Right ventricle myocardium superior (tissue), 1 donor: ENCODE measurements at places on chromosomes 3 and 15.

DNA sequence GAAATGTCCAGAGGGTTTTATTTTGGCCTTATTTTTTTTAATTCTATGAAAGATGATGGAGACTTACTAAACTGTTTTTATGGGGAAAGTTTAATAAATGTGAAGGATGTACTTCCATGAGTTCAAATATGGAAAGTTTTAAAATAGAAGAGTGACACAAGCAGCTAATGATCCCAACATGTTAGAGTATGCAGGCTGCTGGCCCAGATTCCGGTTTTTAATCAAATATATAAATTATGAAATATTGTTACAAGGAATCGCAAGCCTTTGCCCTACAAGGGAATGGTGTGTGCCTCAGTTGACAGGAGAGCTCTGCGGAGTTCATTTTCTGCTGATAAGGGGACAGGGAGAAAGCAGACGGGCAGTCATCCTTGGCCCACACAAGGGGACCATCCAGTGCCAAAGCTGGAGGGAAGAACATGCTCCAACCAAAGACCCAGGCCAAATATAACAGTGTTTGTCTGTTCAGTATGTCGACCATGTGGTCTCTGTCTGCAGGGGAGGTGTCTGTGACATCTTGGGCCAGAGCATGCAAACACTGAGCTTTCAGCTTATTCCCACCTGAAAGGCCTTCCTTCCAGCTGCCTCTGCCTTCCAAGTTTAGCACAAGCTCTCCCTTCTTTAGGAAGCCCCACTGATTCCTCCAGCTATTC lies 69.8 kb downstream of the SSUH2 start:
- DNase-seq: no peak

- peak; percentile 50 for DNase-seq
These were observed 1.9 kb downstream of the DAG1 start for GRCh38 chr3:49471856-49472495.

GRCh38 chr3:198071602-198072287 lies 111.7 kb downstream of the LMLN start:
- no peak for DNase-seq

GRCh38 chr3:119343719-119344118 lies 49.5 kb downstream of the ARHGAP31 start:
- DNase-seq: no peak

- DNase-seq: no peak
These were observed 102.5 kb upstream of the COL6A5 start for GRCh38 chr3:130242850-130243569.

DNA sequence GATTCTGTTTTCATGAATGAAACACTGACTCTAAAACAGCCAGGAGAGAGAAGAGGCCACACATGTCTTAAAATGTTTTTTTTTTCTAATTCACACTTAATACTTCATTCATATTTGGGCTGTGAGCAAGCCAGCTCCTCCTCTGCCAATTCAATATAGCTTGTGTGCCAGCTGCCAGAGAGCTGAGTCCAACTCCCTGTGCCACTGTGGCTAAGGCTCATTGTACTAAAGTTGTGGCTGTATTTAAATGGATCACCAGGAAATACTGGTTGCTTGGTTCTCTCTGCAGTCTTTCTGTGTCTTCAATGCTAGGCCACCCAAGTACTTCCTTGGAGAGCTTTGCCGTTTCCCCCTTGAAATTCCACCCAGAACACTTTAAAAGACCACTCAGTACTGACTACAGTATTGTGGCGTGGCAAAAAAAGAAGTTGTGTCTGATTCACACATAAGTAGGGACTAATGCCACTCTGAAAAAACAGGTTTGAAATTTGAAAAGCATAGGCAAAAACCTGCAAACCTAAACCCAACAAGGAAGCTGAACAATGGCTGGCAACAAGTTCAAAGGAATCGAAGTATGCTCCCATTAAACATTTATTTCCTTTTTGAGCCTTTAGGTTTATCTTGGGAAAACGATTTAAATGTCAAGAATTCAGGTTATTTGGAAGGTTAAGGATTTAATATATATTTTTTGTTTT lies 524.7 kb downstream of the DIPK2A start:
- no peak for DNase-seq

DNA sequence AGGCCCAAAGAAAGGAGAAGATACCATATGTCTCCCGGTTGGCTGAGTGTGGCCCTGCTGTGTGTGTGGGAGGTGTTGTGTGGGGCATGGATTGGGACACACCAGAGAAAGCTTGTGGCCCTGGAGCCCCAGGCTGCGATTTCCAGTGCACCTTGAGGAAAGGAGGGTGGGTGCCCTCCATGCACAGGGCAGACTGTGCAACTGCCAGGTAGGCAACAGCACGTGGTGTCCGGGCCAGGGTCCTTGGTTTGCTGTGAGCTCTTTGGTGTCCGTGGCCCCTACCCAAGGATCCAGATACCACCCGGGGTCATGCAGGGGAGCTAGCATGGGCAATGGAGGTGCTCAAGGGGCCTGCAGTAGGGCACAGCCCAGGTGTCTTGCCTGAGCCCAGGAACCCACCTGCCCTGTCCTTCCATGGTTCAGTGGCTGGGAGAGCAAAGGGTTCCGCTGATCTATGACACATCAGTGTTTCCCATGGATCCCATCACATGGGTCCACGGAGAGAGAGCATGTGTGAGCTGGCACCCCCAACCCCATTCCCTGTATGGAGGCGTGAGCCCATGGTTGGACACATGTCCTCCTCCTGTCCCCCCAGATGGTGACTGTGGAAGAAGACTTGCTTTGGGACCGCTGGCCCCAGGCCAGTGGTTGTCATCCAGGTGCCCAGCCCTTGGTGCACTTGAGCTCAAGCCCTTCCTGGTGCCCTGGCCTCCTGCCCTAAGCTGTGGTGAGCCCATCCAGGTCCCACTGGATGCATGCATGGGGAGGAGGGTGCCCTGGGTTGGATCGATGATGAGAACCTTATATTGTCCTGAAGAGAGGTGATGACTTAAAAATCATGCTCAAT lies 223.4 kb downstream of the SNRPN start:
- peak; percentile 26 for DNase-seq

GRCh38 chr3:59380146-59380545 lies 330.3 kb upstream of the CFAP20DC start:
- DNase-seq: no peak

GRCh38 chr3:29758434-29759322 lies 477.8 kb downstream of the RBMS3 start:
- DNase-seq: no peak

GRCh38 chr15:79923079-79923514 lies 26.3 kb upstream of the MTHFS start:
- DNase-seq: peak; percentile 80

- DNase-seq: no peak
These were observed 490.7 kb downstream of the GBE1 start for GRCh38 chr3:81270603-81271379.

- no peak for DNase-seq
These were observed 3.6 kb downstream of the MAP4 start for GRCh38 chr3:48012659-48013058.

DNA sequence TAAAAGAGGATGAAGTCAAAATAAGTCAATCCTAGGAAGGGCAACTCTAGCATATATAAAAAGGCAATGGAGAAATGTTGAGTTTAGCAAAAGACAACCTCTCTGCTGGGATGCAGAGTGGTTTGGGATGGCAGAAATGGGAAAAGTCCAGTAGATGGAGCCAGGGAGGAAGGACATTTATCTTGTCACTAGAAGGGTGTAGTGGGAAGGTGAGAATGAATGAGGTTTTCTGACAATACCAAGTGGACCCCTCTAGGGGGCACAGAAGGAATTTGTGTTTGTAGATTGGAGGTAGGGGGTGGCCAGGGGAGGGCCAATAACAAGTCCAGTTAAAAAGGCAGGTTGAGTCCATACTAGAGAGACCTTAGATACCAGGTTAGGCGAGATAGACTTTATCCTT lies 80.0 kb downstream of the THSD4 start:
- DNase-seq: no peak

DNA sequence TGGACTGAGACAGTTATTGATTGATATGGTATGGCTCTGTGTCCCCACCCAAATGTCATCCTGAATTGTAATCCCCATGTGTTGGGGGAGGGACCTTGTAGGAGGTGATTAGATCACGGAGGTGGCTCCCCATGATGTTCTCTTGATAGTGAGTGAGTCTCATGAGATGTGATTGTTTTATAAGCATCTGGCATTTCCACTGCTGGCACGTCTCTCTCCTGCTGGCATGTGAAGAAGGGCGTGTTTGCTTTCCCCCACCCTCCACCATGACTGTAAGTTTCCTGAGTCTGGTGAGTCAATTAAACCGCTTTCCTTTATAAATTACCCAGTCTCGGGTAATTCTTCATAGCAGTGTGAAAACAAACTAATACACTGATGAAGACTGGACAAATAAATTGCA lies 105.6 kb upstream of the MELTF start:
- no peak for DNase-seq

- DNase-seq: no peak
These were observed 125.0 kb downstream of the ASB7 start for GRCh38 chr15:100727291-100727851.

GRCh38 chr3:46375218-46375617 lies 4.5 kb downstream of the CCR5 start:
- DNase-seq: no peak

DNA sequence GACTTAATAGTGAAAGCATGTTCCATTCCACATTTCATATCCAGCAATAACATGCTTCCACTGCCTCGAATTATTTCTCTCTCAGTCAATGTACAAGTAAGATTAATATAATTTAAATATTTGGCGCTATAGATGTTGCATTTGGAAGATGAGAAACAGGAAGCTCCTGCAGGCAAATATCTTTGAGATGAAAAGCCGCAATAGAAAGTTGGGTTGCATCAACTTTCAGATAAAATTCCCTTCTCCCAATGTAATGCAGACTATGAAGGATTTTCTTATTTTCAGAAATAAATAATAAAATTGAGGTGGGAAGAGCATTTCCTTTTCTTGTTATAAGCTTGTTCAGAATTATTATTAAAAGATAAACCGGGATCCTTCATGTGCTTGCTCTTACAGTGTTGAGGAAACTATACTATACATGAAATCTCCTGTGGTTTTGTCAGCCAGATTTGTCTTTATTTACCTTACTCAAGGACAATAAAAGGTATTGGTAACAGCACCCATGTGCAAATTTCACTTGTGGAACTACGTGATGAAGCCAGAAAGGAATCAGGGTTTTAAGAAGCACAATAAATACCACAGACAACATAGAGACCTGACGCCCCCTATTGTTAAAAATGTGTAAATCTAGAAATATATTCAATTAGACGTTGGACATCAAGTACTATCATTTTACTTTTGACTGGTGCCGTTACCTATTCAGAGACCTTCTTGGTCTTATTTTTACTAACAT lies 307.0 kb downstream of the ARPP21 start:
- DNase-seq: no peak
